ENCODE measurements at places on chromosomes 13 and 19. TPM values are rescaled to one million over a fixed set of nuclear protein-coding genes. Genes with fewer than 3 reads are reported as not detected.

MYBPC2 gene
- total RNA-seq: 1.3 TPM

HOMER3 gene
- total RNA-seq: 1.8 TPM

PSG1 gene
- total RNA-seq: not detected

SIGLEC9 gene
- total RNA-seq: 1.6 TPM

GRCh38 chr13:43227721-43228120, 204.3 kb downstream of the DNAJC15 start:
- H3K27ac ChIP-seq: no peak overlapping the region
- H3K36me3 ChIP-seq: no peaks in the 10 kb centered on the region
- H3K4me3 ChIP-seq: no peak overlapping the region
- H3K4me1 ChIP-seq: no peaks in the 10 kb centered on the region
- no peak for DNase-seq

- H3K27ac ChIP-seq: no peak overlapping the region
- no peak for DNase-seq
- peaks cover 3% of the 10 kb centered on the region for H3K4me1 ChIP-seq
- no peak overlapping the region for H3K4me3 ChIP-seq
Measured at GRCh38 chr13:20114066-20114610, 46.7 kb downstream of the GJA3 start.

- peaks cover 7% of the 10 kb centered on the region for H3K36me3 ChIP-seq
- peak within 1 kb of the TSS; percentile 96 for H3K4me3 ChIP-seq
- H3K4me1 ChIP-seq: peaks cover 44% of the 10 kb centered on the region
Measured at GRCh38 chr19:35545001-35545854, at the start of gene TMEM147. Gene TMEM147, plus strand, starts transcription at chr19:35545626. Its CDS starts 114 bp downstream, at chr19:35545740.

- H3K4me1 ChIP-seq: peaks cover 7% of the 10 kb centered on the region
- peak overlapping the region; percentile 16 for H3K27ac ChIP-seq
- H3K4me3 ChIP-seq: peak overlapping the region; percentile 81
- peaks cover 9% of the 10 kb centered on the region for H3K27me3 ChIP-seq
- peak; percentile 75 for DNase-seq
Measured at GRCh38 chr19:48501494-48502349, 9.9 kb downstream of the LMTK3 start.

DNA sequence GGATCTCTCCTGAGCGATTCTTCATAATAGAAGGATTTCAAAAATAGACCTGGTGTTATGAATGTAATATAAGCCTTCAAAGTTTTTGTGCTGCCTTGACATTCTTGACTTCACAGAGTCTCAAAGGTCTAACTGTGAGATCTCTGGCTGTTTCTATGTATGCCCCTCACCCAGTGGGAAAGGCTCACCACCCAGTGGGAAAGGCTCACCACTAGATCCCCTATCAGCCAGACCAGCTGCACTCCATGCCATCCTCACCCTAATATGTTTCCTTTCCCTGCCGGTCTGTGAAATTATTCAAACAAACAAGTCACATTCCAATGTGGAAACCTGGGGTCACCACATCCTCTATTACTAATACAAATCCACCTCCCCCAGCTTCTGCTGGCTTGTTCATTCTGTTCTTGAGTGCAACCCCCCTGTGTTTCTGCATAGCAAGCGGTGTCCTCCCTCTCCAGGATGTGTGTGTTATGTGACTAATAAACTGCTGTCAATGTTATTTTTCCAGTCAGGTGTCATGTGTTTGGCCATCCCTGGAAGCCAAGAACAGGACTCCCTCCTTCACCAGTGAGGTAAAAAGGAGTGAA, 13.8 kb upstream of the SLITRK1 start:
- H3K36me3 ChIP-seq: no peaks in the 10 kb centered on the region
- no peak for DNase-seq
- no peak overlapping the region for H3K4me3 ChIP-seq
- no peak overlapping the region for H3K27ac ChIP-seq
- no peaks in the 10 kb centered on the region for H3K27me3 ChIP-seq
